ENCODE measurements at places on chromosomes 3 and 15.
A peak's percentile ranks its signal among the peaks of the same experiment; 100 is the strongest.

GRCh38 chr15:77568973-77569728 lies 63.6 kb downstream of the LINGO1 start:
- no peak overlapping the region for H3K27ac ChIP-seq
- H3K4me1 ChIP-seq: 0 out of 2 replicates have a peak, but pooled peaks cover 3% of the 10 kb centered on the region

DNA sequence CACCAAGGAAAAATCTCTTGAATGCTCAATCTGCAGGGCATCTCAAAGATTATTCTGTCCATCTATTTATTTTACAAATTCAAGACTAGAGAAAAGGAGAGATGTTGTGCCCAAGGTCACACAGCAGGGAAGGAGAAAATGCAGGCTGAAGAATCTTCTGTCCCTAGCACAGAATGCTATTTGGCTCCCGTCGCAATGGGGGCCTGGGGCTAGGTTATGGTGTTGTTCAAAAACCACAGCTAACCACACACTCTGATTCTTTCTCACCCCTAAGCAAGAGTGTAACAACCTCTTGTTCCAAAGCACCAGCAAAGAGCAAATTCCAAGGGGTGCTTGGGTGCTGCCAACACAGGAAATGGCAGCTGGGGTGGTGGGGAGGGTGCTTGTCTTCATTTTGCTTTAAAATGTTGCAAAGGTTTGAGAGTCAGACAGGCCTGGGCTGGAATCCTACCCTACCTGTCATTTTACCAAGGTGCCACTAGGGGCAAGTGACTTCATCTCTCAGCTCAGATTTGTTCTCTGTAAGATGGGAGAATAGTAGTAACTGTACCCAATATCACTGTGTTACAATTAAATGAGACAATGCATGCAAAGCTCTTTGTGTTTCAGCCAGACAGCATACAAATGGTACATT lies 112.5 kb downstream of the ADAMTS9 start:
- DNase-seq: peak; percentile 55
- no peak overlapping the region for H3K4me3 ChIP-seq

GRCh38 chr3:134059671-134060560 lies 30.2 kb upstream of the SLCO2A1 start:
- no peak overlapping the region for H3K4me3 ChIP-seq
- no peak overlapping the region for H3K27ac ChIP-seq
- H3K27me3 ChIP-seq: no peaks in the 10 kb centered on the region

GRCh38 chr3:173932624-173933023 lies 535.1 kb downstream of the NLGN1 start:
- no peak overlapping the region for H3K27ac ChIP-seq
- H3K36me3 ChIP-seq: no peaks in the 10 kb centered on the region
- peaks cover 4% of the 10 kb centered on the region for H3K4me1 ChIP-seq
- H3K4me3 ChIP-seq: no peak overlapping the region

GRCh38 chr3:81154611-81155143 lies 606.8 kb downstream of the GBE1 start:
- H3K36me3 ChIP-seq: no peaks in the 10 kb centered on the region
- H3K27me3 ChIP-seq: no peaks in the 10 kb centered on the region
- no peaks in the 10 kb centered on the region for H3K4me1 ChIP-seq
- H3K4me3 ChIP-seq: no peak overlapping the region

- H3K27ac ChIP-seq: no peak overlapping the region
- H3K4me1 ChIP-seq: peaks cover 2% of the 10 kb centered on the region
Measured at GRCh38 chr3:21668012-21668411, 83.0 kb downstream of the ZNF385D start.

DNA sequence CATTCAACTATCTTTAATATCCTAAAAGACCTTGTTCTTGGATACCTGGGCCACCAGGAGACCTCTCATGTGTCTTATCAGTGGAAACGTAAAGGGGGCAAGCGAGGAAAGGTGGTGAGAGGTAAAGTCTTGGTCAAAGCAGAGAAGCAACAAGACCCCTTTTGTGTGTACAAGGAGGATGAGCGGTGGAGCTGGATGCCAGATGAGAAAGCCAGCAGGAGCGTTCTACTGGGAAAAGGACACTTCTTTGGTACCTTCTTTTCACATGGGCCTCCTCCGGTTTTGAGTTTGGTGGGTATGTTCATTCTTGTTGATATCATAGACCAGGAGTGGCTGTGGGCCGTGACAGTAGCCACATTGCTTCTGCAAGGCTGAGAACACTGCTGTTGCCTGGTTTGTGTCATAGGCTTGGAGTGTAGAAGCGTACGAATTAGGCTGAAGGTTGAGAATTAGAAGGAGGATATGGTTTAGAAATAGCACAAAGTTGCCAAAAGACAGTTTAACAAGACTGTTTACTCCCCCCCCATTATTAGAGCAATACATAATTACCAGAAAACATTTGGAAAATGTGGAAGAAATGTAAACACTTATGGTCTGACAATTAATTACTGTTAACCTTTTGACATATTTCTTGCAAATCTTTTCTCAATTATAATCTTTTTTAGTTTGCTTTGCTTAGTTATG lies 46.8 kb upstream of the VILL start:
- no peak overlapping the region for H3K27ac ChIP-seq
- H3K27me3 ChIP-seq: no peaks in the 10 kb centered on the region
- H3K36me3 ChIP-seq: no peaks in the 10 kb centered on the region
- H3K4me3 ChIP-seq: no peak overlapping the region

DNA sequence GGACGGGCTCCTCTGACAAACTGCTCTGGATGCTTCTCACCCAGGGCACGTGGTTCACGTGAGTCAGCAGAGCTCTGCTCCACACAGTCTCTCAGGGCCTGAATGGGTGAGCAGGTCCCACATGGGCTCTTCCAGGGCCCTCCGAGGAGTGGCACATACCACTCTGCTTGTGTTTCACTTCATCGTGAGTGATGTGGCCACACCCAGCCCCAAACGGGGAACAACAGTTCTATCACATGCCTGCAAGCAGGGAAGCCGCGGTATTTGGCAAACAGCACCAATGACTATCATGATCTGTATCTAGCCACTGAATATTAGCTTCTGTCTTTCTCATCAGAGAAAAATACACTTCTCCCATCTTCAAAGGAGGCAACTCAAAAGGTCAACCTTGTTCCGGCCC lies 352.8 kb downstream of the GABRG3 start:
- H3K4me3 ChIP-seq: no peak overlapping the region
- H3K27me3 ChIP-seq: no peaks in the 10 kb centered on the region

- H3K36me3 ChIP-seq: no peaks in the 10 kb centered on the region
- peaks cover 13% of the 10 kb centered on the region for H3K4me1 ChIP-seq
- no peaks in the 10 kb centered on the region for H3K27me3 ChIP-seq
- no peak overlapping the region for H3K4me3 ChIP-seq
- no peak overlapping the region for H3K27ac ChIP-seq
Measured at GRCh38 chr3:177596816-177597271, 399.6 kb upstream of the TBL1XR1 start.

GRCh38 chr3:191432162-191432561 lies 28.8 kb upstream of the PYDC2 start:
- no peak overlapping the region for H3K27ac ChIP-seq
- DNase-seq: no peak
- H3K27me3 ChIP-seq: no peaks in the 10 kb centered on the region
- no peak overlapping the region for H3K4me3 ChIP-seq
- no peaks in the 10 kb centered on the region for H3K4me1 ChIP-seq

GRCh38 chr15:71083349-71083748 lies 31.9 kb upstream of the THSD4 start:
- no peak for DNase-seq
- H3K27ac ChIP-seq: no peak overlapping the region
- no peak overlapping the region for H3K4me3 ChIP-seq
- H3K36me3 ChIP-seq: peaks cover 7% of the 10 kb centered on the region

- no peaks in the 10 kb centered on the region for H3K27me3 ChIP-seq
- H3K4me3 ChIP-seq: no peak overlapping the region
- no peak overlapping the region for H3K27ac ChIP-seq
- H3K36me3 ChIP-seq: no peaks in the 10 kb centered on the region
- DNase-seq: no peak
Measured at GRCh38 chr15:80850941-80851451, 71.8 kb downstream of the CEMIP start.

DNA sequence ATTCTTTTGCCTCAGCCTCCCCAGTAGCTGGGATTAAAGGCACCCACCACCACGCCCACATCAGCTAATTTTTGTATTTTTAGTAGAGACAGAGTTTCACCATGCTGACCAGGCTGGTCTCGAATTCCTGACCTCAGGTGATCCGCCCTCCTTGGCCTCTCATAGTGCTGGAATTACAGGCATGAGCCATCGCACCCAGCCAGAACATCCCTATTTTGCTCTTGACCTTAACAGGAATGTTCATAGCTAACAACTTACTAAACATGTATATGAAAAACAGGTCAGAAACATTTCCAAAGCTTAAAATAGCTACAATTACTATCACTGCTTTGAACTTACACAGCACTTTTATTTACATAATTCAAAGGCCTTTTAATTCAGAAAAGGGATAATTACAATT lies 33.7 kb downstream of the UQCC5 start:
- H3K27me3 ChIP-seq: no peaks in the 10 kb centered on the region
- no peak for DNase-seq
- no peaks in the 10 kb centered on the region for H3K4me1 ChIP-seq
- peaks cover 39% of the 10 kb centered on the region for H3K36me3 ChIP-seq
- H3K4me3 ChIP-seq: no peak overlapping the region
- no peak overlapping the region for H3K27ac ChIP-seq

DNA sequence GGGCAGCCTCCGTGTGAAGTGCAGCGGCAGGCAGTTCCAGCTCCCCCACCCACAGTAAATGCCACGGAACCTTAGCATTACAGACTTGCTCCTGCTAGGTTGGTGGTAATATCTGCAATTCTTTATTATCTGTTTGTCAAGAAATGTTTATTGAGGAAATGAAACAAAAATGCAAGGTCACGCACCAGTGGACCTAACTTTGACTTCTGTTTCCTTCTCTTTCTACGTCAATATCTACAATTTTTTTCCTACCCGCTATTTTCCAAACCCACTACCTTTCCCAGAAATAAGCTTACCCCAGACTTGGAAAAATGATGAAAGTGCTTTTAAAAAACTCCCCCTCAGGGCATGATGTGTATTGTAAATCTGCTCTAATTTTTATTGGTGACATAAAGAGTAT lies 18.9 kb downstream of the ILDR1 start:
- H3K27ac ChIP-seq: no peak overlapping the region
- peaks cover 12% of the 10 kb centered on the region for H3K4me1 ChIP-seq
- H3K4me3 ChIP-seq: no peak overlapping the region
- no peak for DNase-seq

DNA sequence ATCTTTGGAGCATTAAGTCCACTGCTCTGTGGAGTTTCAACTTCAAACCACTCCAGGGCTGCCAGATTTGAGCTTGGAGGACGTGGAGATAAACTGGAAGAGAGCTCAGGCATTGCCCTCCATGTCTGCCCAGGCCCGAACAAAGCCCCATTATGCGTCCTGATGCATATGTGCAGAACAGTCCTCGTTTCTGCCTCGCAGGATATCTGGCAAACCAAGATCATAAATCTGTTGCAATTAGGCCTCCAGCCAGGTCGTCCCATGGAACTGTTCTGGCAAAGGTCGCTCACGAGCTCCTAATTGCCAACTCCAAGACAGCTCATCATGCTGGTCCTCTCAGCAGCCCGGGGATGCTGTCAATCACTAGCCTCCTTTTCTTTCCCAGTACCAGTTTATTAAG lies 91.2 kb downstream of the SEMA5B start:
- no peaks in the 10 kb centered on the region for H3K4me1 ChIP-seq
- no peaks in the 10 kb centered on the region for H3K27me3 ChIP-seq
- no peak overlapping the region for H3K27ac ChIP-seq
- no peaks in the 10 kb centered on the region for H3K36me3 ChIP-seq
- H3K4me3 ChIP-seq: no peak overlapping the region
- DNase-seq: no peak

DNA sequence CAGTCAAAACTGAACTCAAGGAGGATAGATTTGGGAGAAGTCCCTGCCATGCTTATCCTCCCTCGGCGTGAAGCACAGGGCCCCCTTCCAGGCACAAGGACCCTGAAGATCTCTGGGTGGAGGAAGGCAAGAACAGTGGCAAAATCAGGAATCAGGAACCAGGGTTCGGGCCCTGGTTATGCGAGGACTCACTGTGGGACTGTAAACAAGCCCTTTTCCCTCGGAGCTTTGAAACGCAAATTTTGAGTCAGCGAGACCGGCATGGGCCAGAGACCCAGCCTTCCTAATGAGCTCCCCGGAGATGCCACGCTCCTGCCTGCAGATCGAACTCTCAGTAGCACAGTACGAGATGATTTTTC lies 70.1 kb downstream of the SLC12A8 start:
- DNase-seq: no peak
- H3K27me3 ChIP-seq: no peaks in the 10 kb centered on the region
- peaks cover 11% of the 10 kb centered on the region for H3K4me1 ChIP-seq
- peak overlapping the region; percentile 62 for H3K4me3 ChIP-seq
- H3K36me3 ChIP-seq: peaks cover 6% of the 10 kb centered on the region

DNA sequence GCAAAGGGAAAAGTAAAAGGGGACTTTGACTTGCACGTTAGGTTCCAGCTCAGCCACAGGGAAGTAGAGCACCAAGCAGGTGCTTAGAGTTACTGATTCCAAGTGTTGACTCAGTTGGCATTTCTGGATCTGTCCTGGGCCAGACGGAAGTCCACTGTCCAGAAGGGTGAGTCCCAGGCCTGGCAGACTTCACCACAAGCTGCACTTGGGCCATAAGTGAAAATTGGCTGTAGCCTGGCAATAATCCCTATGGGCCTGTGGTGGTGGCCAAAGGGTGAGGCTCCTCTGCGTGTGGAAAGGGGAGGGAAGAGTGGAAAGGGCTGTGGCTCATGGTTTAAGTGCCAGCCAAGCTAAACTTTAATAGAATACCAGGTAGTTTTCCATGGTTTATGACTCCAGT lies 121.5 kb downstream of the DTWD1 start:
- H3K27me3 ChIP-seq: no peaks in the 10 kb centered on the region
- no peak overlapping the region for H3K4me3 ChIP-seq
- no peaks in the 10 kb centered on the region for H3K4me1 ChIP-seq
- H3K27ac ChIP-seq: no peak overlapping the region
- no peak for DNase-seq

DNA sequence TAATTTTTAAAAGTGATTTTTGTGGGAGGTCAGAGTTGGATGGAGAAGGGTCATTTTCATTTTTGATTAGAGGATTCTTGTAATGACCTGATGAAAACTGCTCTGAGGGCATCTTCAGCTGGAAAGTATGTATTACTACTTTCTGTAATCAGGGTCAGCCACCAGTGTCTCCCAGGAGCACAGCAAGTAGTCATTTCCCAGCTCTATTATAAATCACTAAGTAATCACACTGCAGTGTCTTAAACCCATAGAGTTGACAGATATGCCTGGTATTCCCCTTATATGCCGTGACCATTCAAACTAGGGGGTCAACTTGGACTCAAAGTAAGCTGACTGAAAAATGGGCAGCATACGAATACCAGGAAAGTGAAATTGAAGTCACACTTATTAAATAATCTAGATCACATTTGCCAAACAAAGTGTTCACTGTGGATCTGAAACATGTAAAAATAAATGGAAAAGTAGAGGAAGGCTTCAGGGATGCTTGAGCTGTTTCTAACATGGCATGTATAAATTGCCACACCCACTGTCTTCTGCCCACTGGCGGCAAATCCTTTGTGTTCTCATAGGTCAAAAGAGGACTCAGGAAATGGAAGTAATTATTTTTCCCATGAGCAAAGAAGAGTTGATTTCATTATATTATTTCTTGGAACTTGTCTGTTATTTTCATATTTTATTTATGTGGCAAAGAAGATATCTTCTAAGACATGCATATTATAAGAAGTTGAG lies 105.7 kb downstream of the MBNL1 start:
- peaks cover 16% of the 10 kb centered on the region for H3K36me3 ChIP-seq
- H3K27me3 ChIP-seq: no peaks in the 10 kb centered on the region
- no peak overlapping the region for H3K4me3 ChIP-seq
- DNase-seq: no peak
- H3K4me1 ChIP-seq: no peaks in the 10 kb centered on the region

GRCh38 chr3:55636300-55637195 lies 149.4 kb upstream of the WNT5A start:
- no peak overlapping the region for H3K4me3 ChIP-seq
- H3K27me3 ChIP-seq: no peaks in the 10 kb centered on the region
- no peak overlapping the region for H3K27ac ChIP-seq
- no peaks in the 10 kb centered on the region for H3K36me3 ChIP-seq
- H3K4me1 ChIP-seq: peaks cover 15% of the 10 kb centered on the region

All from H9 (cell line).